ENCODE measurements at places on chromosomes 7 and 10.
A peak's percentile ranks its signal among the peaks of the same experiment; 100 is the strongest.

GRCh38 chr7:5370454-5371353, 52.9 kb downstream of the TNRC18 start:
- DNase-seq: no peak

DNA sequence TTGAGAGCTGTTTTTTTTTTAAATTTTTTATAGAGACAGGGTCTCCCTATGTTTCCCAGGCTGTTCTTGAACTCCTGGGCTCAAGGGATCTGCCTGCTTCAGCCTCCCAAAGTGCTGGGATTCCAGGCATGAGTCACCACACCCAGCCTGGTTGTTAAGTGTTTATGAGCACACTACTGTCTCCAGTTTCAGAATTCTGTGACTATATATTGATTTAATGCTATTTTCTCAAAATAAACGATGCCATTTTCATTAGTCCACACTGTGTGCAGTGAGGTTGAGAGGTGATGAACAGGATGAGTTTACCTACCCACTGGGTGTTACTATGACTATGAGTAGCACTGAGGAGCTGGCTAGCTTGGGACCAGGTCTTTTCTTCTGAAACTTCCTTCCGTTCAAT, 110.9 kb upstream of the FAM180A start:
- peak; percentile 58 for DNase-seq

- peak; percentile 14 for DNase-seq
Measured at GRCh38 chr7:139543801-139544603, 20.5 kb downstream of the CLEC2L start.

DNA sequence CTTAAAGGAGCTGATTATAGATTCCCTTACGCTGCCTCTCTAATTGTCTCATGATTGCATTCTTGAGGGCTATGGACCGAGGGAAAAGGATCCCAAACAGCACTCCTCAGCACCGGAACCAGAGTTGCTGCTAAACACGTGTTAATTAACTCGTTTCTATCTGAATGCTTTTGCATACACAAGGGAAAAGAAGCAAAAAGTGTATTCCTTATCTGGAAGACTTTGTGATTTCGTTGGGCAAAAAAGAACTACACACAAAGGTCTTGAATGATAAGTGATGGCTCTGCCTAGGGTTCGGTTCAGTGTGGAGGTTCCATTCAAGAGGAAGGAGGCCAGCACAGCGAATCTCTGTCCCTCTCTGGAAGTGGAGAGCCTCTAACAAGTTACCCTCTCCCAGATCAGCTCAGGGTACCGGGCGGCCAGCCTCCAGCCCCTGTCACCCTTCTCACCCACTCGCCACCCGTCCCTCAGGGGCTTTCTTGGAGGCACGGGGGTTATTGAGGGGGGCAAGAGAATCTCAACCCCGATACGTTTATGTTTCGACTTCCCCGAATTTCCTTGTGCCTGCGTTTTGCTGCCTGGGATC, 515 bp upstream of the SLC4A2 start:
- peak; percentile 54 for DNase-seq

- peak; percentile 28 for DNase-seq
Measured at GRCh38 chr10:12644380-12645144, 295.2 kb downstream of the CAMK1D start.

GRCh38 chr10:112769611-112770370, 180.3 kb upstream of the TCF7L2 start:
- DNase-seq: no peak

DNA sequence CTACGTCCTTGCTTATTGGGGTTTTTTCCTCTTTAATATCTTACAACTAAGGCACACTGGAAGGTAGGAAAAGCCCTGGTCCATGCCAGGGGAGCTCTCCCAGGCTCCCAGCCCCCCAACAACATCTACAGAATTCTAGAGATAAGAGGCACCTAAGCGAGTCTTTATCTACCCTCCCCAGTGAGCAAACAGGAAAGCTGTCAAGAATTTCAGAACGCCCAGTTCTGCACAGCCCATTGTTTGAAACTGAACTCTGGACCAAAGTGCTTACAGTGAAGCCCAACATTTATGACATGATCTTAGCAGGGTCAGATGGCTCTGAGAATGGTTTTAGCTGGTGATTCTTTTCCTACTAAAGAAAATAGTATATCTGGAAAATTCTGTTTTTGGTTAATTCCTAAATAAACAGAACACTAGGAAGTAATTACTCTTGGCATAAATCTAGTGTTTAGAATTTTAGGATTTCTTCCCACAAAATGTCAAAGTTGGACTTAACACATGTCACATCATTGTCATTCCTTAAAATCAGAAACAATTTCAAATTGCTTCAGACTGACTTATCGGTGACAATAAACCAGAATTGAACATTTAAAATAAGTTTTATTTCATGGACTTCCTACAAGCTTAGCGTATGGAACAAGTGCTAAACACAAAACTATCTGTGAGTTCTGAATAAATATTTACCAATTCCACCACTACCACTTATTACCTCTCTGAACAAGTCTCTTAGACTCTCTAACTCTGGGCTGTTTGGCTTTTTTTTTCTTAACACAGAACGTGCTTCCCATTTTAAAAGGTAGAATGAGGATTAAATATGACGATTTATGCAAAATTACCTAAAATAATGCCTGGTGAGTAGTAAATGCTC, 31.3 kb upstream of the RNF32 start:
- no peak for DNase-seq

DNA sequence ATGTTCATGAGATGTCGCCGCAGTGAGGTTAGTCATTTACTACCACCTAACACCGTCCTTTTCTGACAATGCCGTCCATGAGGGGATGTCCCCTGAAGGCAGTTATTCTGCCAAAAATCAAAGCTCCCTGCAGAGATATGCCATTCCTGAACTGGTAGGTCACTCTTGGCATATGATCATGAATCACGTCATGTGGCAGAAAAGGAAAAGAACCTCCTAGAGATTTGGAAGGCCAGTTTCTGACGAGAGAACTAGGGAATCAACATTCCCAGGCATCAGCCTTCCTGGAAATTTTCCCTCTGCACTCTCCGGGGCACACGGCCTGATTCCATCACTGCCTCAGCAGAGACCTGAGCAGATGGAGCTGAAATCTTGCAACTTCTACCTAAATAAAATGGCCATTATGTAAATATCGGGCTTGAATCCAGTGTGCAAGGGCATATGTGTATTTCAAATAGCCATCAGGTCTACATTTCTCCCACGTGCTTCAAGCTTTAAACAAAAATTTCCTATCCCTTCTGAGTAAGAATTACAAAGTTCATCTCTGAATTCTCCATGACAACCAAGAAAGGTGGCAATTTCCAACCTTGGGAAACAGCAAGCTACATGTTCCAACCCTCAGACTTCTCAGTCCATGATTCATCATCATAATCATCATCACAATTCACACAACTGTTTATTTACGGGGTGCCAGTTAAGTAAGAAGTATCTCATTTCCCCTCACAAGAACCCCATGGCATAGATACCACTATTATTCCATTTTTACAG, 46.5 kb downstream of the AMPH start:
- peak; percentile 94 for DNase-seq

- DNase-seq: peak; percentile 61
Measured at GRCh38 chr7:115679976-115680375, 350.6 kb downstream of the TFEC start.

GRCh38 chr7:31120800-31121513, 68.8 kb downstream of the ADCYAP1R1 start:
- DNase-seq: no peak

GRCh38 chr7:148014541-148014940, 576.0 kb upstream of the C7orf33 start:
- DNase-seq: no peak

DNA sequence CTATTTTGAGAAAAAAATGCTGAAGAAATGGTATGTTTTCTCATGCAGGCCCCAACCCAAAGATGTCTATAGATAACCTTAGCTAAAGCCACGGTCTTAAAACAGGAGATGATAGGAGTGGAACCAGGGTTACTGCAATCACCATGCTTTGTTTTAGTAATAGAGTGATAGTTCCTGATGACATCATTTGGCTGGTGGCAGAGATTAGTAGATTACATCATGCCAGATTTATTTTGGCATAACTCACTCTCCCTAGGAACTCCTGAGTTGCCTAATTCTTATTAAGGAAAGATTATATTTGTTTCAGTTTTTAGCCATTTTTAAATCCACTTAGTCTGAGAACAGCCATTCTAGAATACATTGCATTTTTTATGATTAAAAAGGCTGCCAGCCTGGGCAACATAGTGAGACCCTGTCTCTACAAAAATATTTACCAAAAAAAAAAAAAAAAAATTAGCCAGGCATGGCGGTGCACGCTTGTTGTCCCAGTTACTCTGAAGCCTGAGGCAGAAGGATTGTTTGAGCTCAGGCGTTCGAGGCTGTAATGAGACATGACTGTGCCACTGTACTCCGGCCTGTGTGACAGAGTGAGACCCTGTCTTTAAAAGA, 17.8 kb downstream of the ENO4 start:
- DNase-seq: no peak
